NCI-H2029 treated with DMSO at 0.1 percent for 48 hours (cell line): ENCODE measurements at places on chromosomes 1 and 21.

- no peak for DNase-seq
Measured at GRCh38 chr1:94821636-94822305, 1.6 kb downstream of the SLC44A3 start.

DNA sequence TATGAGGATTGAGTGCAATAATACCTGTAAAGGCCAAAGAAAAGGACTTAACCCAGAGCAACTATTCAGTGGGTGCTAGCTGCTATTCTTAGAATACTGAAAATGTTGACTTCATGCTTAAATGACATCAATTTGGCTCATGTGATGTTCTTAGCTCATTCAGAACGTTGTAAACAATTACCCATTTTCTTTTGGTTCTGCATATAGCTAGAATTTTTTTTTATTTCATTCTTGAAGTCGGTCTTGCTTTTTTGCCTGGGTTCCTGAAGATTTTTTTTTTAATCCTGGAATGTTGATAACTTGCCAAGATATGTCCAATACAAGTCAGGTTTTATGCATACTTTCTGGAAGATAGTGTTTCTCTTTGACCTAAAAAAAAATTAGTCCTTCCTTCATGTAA lies 772.0 kb downstream of the LTN1 start:
- no peak for DNase-seq

- DNase-seq: peak; percentile 6
Measured at GRCh38 chr1:98336472-98337083, 324.9 kb upstream of the SNX7 start.

GRCh38 chr1:98314601-98315000 lies 346.9 kb upstream of the SNX7 start:
- no peak for DNase-seq

DNA sequence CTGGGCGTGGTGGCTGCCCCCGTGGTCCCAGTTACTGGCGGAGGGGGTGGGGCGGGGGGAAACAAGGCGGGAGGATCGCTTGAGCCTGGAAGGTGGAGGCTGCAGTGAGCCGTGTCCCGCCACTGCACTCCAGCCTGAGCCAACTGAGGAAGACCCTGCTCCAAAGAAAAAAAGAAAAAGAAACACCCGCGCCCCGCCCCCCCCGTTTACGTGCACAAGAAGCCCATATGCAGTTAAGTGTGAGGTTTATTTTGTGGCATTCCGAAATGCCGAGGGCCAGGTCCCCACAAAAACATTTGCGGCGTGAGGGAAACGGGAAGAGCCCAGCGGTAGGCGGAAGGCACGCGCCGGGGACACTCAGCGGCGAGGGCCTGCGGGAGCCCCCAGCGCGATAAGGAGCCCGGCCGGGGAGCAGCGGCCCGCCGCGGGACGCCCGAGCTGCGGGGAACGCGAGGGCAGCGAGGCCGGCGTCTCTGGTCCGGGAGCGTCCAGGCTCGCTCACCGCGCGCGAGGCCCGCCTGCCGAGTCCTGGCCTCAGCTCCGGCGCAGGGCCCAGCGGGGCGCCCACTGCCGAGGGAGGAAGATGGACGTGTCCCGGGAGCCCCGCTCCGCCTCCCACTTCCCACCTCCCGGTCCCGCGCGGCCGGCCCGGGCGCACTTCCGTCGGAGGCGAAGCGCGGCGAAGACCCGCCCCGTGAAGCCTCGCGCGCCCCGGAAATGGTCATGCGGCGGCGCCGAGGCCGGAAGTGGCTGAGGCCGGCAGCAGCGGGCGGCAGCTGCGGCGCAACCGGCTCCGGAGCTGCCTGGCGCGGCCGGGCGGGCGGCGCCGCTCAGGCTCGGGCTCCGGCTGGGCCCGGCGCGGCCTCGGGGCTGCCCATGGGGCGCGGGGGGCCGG lies at the start of gene TRAPPC10:
Gene TRAPPC10, plus strand, starts transcription at position 731 of the 895 bp plus-strand sequence. CDS start 185 bp downstream, outside the sequence.
- DNase-seq: no peak

DNA sequence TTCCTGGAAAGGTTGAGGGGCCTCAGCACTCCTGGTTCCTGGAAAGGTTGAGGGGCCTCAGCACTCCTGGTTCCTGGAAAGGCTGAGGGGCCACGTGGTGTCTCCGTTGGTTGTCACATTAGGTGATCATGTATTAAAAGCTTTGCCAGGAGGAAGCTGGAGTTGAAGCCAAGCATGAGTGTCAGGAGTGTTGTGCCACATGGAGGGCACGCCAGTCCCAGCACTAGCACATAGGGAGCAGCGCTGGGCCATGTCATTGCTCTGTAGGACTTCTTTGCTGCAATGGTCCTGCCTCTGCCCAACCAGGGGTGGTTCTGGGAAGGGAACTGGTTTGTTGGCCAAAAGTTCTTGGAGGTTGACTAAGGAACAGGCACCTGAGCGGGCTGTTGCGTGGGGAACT lies 13.3 kb downstream of the ATP5PO start:
- DNase-seq: no peak

DNA sequence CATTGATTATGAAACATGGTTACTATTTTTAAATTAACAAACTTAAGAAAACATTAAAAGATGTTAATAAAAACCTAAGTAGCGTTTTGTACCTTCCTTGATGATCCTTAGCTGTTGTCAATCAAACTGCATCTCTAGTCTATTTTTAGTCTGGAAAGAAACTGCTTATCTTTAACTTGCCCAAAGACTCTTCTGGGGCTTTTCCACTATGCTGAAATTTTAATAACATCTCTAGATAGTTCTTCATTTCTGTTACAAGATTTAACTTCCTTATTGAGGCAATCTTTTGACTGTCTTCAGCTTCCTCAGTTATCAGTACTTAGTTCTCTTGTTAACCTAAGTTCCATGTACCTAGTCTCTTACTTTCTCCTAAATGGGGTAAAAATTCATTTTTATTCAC lies 135.9 kb upstream of the HMCN1 start:
- DNase-seq: no peak

- DNase-seq: no peak
Measured at GRCh38 chr1:34408011-34408410, 231.3 kb downstream of the C1orf94 start.

DNA sequence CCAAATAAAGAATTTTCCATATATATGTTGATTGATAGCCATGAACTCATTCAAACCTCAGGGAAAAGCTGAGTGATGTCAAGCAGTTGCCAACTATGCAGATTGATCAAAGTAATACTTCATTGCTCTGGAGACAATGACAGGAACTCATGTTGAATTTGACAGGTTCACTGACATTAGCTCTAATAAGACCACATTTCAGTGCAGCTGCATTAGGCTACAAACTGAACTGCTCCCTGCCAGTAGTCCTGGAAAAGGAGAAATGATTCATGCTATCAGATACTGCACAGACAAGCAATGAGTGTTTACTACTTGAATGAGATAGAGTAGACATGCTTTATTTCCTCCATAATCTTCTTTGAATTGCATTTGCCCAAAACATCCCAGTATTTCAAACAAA lies 948.4 kb downstream of the MRPL39 start:
- DNase-seq: no peak
